Activated CD8-positive, alpha-beta memory T cell treated with anti-CD3 and anti-CD28 coated beads for 24 hours (primary cell): ENCODE measurements at places on chromosomes 5 and 9.

- peak; percentile 38 for DNase-seq
These were observed 123.2 kb downstream of the C5orf15 start for GRCh38 chr5:133845271-133845670.

DNA sequence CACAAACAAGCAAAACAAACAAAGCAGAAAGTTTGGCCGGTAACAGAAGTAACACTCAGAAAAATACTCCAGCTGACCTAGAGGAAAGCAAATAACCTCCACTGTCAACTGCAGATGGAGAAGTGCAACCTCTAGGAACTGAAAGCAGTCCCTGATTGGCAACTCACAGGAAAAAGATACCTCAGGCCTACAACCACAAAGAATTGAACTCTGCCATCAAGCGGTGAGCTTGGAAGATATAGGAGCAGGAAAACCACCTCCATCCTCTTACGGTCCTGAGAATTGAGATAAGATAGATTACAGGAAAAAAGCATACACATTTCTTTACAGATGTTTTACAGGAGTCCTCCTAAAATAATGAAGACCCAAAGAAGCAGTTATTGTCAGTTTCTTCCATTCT, 184.5 kb downstream of the PDZD2 start:
- no peak for DNase-seq

- DNase-seq: no peak
These were observed 30.0 kb upstream of the GABBR2 start for GRCh38 chr9:98738741-98739140.

- no peak for DNase-seq
These were observed 52.0 kb upstream of the KCNIP1 start for GRCh38 chr5:170451747-170452365.

- no peak for DNase-seq
These were observed 5.0 kb downstream of the TENT4A start for GRCh38 chr5:6718161-6718681.

- no peak for DNase-seq
These were observed 210.7 kb upstream of the DMRT1 start for GRCh38 chr9:630817-631216.

GRCh38 chr5:36209664-36210063, 32.1 kb downstream of the NADK2 start:
- DNase-seq: no peak

- DNase-seq: no peak
These were observed 806.2 kb upstream of the WWC1 start for GRCh38 chr5:167485061-167485774.

- peak; percentile 61 for DNase-seq
These were observed 43.0 kb upstream of the NOTCH1 start for GRCh38 chr9:136588663-136589464.

DNA sequence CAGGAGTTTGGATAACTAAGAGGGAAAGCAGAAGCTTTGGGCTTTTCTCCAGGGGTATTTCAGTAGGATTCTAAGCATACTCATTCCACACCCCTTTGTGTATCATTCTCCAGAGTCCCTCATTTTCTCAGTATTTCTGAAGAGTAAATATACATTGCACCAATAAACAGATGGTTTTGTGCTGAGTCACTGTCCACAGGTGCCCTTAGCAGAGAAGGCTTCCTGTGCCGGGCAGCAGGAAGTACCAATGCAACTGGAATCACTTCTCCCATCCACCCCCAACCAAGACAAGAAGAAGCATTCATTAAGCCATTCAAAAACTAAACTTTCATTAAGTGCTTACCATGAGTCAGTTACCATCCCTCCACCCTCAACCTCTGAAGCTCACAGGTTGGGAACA, 3.6 kb upstream of the CCNJL start:
- no peak for DNase-seq

DNA sequence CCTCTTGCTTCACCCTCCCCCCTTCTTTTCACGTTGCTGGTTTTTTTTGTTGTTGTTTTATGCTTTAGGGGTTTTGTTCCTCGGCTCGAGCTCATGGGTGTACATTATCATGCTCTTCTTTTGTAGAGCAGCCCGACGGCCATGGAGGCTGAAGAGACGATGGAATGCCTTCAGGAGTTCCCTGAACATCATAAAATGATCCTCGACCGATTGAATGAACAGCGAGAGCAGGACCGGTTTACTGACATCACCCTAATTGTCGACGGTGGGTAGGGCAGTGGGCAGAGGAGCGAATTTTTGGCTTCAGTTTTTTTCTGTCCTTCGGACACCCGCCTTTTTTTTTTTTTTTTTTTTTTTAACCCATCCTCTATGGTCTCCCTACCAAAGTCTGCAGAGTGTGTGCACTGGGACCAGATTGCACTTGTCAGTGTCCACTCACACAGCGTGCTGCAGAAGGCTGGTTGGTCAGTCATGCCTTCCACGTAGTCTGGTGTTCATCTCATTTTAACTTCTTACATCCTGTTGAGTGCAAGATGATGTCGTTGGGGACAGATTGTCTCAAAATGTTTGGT, 1.3 kb downstream of the ZNF131 start:
- no peak for DNase-seq

- DNase-seq: peak; percentile 41
These were observed 243.8 kb upstream of the IRX1 start for GRCh38 chr5:3351581-3352442.

GRCh38 chr9:110156902-110157301, 51.1 kb downstream of the C9orf152 start:
- no peak for DNase-seq
